Left forelimb (tissue), 1 donor: ENCODE measurements at places on chromosomes 2 and 18.

DNA sequence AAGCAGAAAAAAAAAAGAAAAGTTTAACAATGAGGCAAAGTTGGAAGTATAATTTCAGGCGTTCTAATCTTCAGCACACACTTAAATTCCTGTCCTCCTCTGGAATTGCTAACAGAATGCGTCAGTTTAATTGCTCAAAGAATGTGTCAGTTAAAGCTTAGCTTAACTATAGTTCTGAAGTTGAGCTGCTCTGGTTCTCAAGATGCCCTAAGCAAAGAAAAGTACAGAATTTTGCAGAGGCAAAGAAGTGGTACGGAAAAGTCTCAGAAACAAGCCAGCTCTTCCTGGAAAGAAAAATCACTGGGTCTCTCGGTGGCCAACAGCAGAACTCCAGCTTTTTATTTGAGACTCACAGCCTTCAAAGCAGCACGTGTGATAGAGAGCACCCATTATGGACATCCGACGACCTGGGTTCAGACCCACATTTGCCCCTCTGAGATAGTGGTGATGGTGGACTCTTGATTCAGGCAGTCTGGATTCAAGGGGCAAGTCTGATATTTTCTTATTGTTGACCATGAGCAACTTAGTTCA, 22.2 kb upstream of the MYO3B start:
- DNase-seq = no peak

DNA sequence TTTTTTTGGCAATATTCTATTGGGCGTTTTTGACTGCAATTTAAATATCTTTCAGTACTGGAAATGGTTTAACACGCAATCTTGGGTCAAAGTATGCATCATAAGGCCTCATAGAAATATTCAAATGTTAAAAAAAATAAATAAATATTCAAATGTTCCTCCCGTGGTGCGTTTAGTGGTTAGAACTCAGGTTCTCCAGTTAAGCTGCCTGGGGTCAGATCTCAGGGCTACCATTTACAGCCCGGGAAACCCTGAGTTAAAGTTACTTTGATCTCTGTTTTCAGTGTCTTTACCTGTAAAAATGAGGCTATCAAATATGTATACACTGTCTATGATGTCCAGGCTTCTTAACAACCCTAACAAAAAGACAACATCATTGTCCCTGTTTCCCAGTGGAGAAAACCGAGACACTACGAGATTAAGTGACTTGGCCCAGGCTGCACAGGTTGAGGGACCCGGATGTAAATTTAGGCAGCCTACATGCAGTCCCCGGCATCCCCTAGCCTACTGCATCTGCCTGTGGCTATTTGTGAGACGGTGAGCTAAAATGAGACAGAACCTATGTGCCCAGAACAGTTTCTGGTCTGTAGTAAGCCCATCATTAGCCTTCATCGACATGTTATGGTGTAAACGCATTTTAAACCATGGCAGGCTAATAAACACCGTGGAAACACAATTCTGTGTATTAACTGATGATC, 1.7 kb downstream of the FHL2 start:
- no peak for DNase-seq

DNA sequence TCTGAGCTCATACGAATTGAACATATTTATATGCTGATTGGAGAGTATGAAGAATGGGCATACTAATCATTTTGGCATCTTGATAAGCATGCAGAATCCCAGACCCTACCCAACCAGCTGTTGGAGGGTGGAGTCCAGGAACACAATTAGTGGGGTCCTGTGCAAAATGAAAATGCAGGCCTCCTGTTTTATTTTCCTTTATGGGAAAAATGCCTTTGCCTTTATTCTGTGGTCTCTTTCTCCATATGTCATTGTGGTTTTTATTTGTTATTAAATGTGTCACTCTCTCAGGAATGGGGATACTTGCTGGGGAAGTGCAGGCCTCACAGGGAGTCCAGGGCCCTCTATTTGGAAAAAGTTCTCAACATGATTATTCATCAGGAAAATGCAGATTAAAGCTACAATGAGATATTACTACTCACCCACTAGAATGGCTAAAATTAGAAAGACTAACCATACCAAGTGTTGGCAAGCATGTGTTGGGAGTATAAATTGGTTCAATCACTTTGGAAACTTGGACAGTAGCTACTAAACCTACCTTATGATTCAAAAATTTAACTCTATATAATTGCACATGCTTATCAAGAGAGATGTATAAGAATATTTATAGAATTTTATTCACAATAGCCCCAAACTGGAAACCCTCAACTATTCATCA, 223.1 kb upstream of the FBXO11 start:
- DNase-seq = no peak

DNA sequence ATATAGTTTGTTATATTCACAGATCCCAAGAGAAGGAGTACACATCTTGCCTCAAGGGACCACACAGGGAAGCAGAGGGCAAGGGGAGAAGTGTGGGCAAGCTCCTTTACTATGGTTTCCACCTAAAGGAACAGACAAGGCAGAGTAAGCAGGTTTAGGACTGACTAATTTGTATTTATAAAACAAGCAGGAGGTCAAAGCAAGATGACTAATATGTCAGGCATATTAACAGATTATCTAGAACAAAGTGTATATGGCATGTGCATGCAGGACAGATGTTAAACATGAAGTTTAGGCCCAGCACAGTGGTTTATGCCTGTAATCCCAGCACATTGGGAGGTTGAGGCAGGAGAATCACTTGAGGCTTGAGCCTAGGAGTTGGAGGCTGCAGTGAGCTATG, 3.7 kb upstream of the LRP2 start:
- DNase-seq = no peak

GRCh38 chr2:31070339-31071125, 67.7 kb downstream of the GALNT14 start:
- DNase-seq = no peak

- no peak for DNase-seq
Observed at GRCh38 chr2:231590614-231591013, 2.0 kb upstream of the TEX44 start.

GRCh38 chr18:35750929-35751328, 169.4 kb downstream of the GALNT1 start:
- no peak for DNase-seq

DNA sequence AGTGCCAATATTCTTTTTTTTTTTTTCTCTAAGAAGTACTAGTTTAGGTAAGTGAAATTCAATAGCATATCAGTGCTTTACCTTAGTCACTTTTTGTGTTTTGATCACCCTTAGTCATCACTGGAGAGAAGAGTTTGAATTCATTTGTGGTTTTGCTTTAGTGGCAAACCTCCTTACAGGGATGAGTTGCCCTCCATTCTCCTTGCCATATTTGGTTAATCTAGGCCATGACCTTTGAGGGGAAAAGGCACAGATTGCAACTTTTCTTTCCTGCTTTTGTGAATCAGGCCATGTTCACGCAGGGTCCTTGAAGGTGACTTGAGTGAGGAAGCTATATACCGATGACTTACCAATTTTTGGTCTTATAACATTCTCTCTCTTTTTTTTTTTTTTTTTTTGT, 34.4 kb downstream of the PLEKHA3 start:
- no peak for DNase-seq

- DNase-seq = no peak
Observed at GRCh38 chr2:88181511-88181910, 11.4 kb downstream of the THNSL2 start.

DNA sequence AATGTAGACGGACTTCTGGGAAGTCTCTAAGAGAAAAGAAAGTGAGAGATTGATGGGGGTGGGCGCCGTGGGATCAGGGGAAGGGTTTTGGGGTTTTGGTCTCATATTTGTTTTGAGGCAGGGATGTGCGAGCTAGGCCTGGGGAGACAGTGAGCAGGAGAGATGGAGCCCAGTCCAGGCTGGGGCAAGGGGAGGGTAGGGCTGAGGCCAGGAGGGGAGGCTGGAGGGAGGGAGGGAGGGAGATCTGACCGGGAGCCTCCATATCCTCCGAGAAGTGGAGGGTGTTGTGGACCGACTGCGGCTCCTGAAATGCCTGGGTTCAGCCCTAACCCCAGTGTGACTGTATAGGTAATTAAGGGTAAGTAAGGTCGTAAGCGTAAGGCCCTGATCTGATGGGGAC, 72.8 kb upstream of the ODC1 start:
- peak; percentile 44 for DNase-seq

- no peak for DNase-seq
Observed at GRCh38 chr2:54701029-54701428, 22.4 kb upstream of the EML6 start.

GRCh38 chr2:101843048-101843447, 145.5 kb downstream of the MAP4K4 start:
- DNase-seq = no peak

DNA sequence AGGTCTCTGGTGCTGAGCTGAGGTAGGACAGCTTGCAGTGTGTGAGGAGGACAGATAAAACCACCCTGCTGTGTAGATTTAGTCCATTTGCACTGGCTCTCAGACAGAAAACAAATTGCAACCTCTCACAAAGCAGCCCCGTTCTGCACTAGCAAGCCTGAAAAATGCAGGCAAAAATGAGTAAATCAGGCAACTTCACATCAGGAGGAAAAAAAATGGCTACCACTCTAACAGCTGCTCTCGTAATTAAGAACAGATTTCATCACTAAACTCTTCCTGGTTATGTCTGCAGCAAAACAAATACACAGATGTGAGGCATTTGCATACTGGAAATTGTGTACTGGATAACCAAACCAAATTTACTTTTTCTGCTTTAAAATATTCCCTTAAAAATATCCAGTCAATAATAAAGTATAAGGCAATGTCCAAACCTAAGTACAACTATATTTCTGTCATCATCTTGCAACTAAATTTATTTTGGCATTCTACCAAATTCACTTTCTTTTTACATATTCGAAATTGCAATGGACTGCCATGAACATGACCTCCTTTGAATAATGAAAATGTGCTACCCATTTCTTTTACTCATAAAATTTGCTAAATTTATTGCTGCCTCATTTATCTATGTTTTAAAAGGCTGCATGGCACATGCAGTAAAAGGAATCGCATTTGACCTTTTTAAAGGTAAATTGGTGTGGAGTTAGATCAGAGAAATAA, 157.4 kb downstream of the AFF3 start:
- DNase-seq = no peak

DNA sequence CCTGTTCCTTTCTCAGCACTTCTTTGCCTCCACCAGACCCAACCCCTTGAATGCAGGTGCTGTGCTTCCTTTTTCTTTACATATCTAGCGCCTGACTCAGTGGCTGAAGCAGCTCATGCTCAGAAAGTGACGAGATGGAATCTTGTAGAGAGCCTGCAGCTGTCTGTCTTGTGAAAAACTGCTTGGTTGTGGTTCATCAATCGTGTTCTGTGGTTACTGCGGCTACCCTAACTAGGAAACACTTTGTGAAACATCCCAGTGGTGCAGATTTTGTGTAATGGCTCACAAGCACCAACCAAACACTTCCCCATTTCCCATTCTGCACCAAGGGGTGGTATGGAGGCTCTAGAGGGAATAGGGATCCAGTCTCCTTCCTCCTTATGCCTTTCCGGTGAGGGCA, 307.2 kb upstream of the MMADHC start:
- DNase-seq = no peak

DNA sequence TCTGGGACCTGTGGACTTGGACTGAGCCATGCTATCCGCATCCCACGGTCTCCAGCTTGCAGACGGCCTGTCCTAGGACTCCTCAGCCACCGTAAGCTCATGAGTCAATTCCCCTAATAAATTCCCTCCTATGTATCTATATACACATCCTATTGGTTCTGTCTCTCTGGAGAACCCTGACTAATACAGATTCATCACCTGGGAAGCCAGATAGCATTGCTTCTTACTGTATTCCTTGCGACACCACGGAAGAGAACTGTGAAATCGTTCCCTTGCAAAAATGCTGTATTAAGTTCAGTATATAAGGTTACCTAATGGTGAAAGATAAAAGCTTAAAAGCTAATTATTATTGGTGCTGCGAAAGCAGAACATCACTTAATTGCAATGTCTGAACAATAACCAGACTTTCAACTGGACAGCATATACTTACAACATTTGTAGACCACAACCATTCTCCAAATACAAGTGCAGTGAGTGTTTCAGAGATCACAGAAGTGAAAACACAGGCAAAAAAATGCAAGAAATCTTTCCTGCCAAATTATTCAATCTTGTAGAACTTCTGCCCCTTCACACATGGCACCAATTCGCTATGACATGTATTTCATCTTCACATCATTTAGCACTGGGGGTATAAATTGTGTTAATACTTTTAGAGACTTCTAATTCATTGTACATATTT, 352.9 kb downstream of the TXNL1 start:
- no peak for DNase-seq

GRCh38 chr2:120596191-120596811, 139.4 kb upstream of the GLI2 start:
- no peak for DNase-seq

DNA sequence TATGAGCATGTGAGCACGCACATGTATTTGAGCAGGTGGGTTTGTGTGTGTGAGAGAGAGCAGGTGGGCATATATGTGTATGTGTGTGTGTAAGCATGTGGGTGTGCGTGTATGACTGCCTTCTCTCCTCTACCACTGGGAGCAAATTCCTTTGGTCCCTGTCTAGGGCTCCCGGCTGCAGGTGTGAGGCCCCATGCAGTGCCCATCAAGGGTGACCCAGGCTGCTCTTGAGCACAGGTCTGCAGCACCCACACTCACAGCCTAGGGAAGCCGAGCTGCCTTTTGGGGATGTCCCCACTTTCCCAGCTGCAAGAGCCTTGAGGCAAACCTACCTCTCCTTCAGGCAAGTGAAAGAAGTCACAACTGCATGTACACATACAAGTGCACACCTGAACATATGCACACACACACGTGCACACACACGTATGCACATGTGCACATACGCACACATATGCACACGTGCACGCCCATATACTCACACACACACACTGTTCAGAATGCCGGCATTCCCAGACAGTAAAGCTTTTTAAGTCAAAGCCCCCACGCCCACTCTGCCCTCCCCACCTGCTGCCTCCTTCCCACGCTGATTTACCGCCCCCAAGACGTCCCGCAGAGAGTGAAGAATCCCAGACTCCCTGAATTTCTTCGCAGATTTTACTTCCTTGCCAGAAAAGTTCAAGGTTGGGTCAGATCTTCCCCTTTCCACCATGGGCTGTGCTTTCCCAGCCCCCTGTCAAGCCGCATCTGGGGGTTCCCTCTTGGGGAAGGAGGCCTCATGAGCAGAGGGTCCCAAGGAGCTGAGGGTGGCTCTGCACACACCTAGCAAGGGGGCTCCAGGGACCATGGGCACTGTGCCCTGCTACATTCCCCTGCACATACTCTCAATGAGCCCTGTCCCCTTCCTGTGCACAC, 170.6 kb downstream of the TWIST2 start:
- DNase-seq = peak; percentile 53

GRCh38 chr2:141048951-141049350, 1081.9 kb downstream of the LRP1B start:
- no peak for DNase-seq

GRCh38 chr2:176187200-176187898, 1.1 kb upstream of the HOXD1 start:
- DNase-seq = no peak
